ENCODE measurements at places on chromosomes 7 and 10.

- no peaks in the 10 kb centered on the region for H3K4me1 ChIP-seq
- no peaks in the 10 kb centered on the region for H3K27me3 ChIP-seq
- peaks cover 88% of the 10 kb centered on the region for H3K36me3 ChIP-seq
- DNase-seq: no peak
- no peak overlapping the region for H3K27ac ChIP-seq
- H3K4me3 ChIP-seq: no peak overlapping the region
Measured at GRCh38 chr7:98969386-98969785, 91.1 kb downstream of the TRRAP start.

GRCh38 chr10:128101901-128102300 is 24.3 kb downstream of the MKI67 start:
- H3K4me1 ChIP-seq: no peaks in the 10 kb centered on the region
- no peaks in the 10 kb centered on the region for H3K27me3 ChIP-seq
- no peak overlapping the region for H3K4me3 ChIP-seq
- H3K27ac ChIP-seq: no peak overlapping the region
- H3K36me3 ChIP-seq: peaks cover 7% of the 10 kb centered on the region
- no peak for DNase-seq

GRCh38 chr10:22816298-22816653 is 101.9 kb upstream of the PIP4K2A start:
- DNase-seq: no peak

GRCh38 chr7:131164025-131164925 is 163.4 kb upstream of the MKLN1 start:
- no peak overlapping the region for H3K27ac ChIP-seq
- H3K4me3 ChIP-seq: no peak overlapping the region

GRCh38 chr7:50661345-50662040 is 96.3 kb upstream of the DDC start:
- peaks cover 29% of the 10 kb centered on the region for H3K4me1 ChIP-seq
- H3K36me3 ChIP-seq: peaks cover 30% of the 10 kb centered on the region
- no peak overlapping the region for H3K4me3 ChIP-seq
- no peak overlapping the region for H3K27ac ChIP-seq
- no peak for DNase-seq

- H3K4me3 ChIP-seq: no peak overlapping the region
- H3K36me3 ChIP-seq: peaks cover 2% of the 10 kb centered on the region
- H3K4me1 ChIP-seq: peaks cover 40% of the 10 kb centered on the region
- H3K27ac ChIP-seq: no peak overlapping the region
- DNase-seq: no peak
Measured at GRCh38 chr10:71611131-71611530, 108.4 kb downstream of the C10orf105 start.

DNA sequence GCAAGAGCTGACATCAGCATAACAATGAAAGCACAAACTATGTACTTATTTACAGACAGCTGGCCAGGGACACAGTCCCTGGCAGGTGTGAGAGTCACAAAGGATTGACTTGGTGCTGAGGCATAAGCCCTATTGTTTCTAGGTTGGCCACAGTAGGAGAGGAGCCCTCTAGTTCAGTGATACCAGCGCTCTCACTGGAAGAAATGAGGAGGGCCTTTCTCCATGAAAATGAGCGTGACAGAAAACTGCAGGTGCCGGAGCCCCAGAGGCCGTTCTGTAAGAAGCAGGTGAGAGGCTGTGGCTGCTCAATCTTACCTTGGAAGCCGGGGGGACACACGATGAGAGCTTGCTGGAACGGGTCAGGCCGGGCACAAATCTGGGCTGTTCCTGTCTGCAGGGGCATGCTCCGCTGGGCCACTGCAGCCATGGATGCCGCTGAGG is 90.5 kb downstream of the CLEC2L start:
- DNase-seq: no peak
- no peaks in the 10 kb centered on the region for H3K27me3 ChIP-seq
- peaks cover 4% of the 10 kb centered on the region for H3K4me1 ChIP-seq
- H3K36me3 ChIP-seq: peaks cover 26% of the 10 kb centered on the region

Measured in spinal cord (tissue), 10 donors.